ENCODE measurements at places on chromosomes 4 and X.

DNA sequence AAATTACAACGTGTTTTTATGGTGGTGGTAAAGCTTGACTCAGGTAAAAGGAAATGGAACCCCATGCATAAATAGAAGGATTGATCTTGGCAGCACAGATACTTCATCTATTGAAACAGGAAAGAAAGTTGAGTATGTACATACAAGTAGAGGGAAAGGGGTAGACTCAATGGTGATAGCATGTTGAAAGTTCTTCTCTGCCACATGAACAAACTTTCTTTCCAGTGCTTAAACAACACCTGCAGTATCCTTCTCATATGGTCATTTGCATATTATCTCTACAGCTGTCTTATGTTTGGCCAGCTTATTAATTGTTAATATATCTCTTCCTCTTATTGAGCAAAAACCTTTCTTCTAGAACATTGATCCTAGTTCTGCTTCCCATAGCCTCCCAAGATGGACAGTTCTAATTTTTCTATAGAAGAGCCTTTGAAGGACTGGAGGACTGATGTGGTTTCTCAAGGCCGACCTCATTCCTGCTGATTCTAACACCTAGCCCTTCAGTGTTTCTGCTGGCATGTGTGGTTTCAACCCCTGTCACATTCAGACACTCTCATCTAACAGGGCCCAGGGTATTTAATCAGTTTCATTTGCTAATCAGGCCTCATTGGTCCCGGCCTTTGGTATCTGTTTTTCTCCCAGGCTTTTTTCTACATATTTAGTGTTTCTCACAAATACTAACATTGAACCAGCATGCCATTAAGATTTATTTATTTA, 108.1 kb upstream of the SPRY1 start:
- no peaks in the 10 kb centered on the region for H3K27me3 ChIP-seq
- DNase-seq, result no peak
- H3K27ac ChIP-seq, result no peak overlapping the region
- no peaks in the 10 kb centered on the region for H3K4me1 ChIP-seq
- peaks cover 3% of the 10 kb centered on the region for H3K36me3 ChIP-seq

GRCh38 chr4:128277856-128278255, 9.8 kb downstream of the PGRMC2 start:
- H3K4me1 ChIP-seq, result peaks cover 78% of the 10 kb centered on the region
- no peaks in the 10 kb centered on the region for H3K27me3 ChIP-seq
- peaks cover 53% of the 10 kb centered on the region for H3K36me3 ChIP-seq
- no peak overlapping the region for H3K27ac ChIP-seq
- H3K4me3 ChIP-seq, result no peak overlapping the region

GRCh38 chr4:87716371-87717265, 66.5 kb downstream of the DMP1 start:
- no peaks in the 10 kb centered on the region for H3K36me3 ChIP-seq
- H3K27ac ChIP-seq, result no peak overlapping the region
- H3K4me3 ChIP-seq, result no peak overlapping the region
- H3K4me1 ChIP-seq, result no peaks in the 10 kb centered on the region
- no peak for DNase-seq
- peaks cover 8% of the 10 kb centered on the region for H3K27me3 ChIP-seq

DNA sequence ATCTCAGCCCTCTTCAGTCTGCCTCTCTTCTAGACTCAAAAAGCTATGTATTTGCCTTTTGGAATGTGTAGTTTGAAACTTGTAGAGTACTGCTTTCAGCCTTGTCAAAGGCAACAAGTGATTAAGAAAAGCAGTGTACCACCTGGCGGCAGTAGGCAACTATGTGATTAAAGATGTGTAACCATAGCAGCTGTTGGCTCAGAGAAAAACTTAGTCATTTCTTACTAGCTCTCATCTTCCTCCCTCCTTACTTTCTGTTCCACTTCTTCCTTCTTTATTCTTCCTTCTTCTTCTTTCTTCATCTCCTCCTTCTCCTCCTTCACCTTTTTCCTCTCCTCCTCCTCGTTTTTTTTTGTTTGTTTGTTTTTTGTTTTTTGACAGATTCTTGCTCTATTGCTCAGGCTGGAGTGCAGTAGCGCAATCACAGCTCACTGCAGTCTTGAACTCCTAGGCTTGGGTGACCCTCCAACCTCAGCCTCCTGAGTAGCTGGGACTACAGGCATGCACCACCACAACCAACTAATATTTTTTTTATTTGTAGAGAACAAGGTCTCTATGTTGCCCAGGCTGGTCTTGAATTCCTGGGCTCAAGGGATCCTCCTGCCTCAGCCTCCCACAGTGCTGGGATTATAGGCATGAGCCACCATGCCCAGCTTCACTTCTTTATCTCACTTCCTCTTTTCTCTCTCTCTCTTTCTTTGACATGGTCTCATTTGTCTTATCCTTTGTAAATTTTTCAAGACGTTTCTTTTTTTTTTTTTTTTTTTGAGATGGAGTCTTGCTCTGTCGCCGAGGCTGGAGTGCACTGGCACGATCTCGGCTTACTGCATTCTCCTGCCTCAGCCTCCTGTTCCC, 32.6 kb downstream of the ABHD18 start:
- H3K27me3 ChIP-seq, result no peaks in the 10 kb centered on the region
- H3K4me1 ChIP-seq, result no peaks in the 10 kb centered on the region
- peak; percentile 38 for DNase-seq
- H3K4me3 ChIP-seq, result no peak overlapping the region

DNA sequence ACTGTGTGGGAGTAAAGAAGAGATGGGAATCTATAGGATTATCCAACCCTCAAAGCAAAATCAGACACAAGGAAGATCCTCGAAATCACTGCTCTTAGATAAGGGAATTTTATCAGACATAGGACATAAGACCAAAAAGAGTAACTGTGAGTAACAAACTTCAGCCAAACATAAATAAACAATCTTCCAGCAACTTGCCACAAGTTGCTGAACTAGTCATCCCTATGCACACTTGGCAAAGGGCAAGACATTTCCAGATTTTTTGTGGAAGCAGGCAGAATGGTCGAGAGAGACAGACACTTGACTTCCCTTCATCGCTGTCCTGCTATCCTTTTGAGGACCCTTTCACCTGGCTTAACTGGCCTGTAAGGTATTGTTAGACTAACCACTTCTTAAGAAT, 89.6 kb downstream of the KCNIP4 start:
- peaks cover 4% of the 10 kb centered on the region for H3K4me1 ChIP-seq
- H3K4me3 ChIP-seq, result no peak overlapping the region
- H3K36me3 ChIP-seq, result no peaks in the 10 kb centered on the region
- H3K27ac ChIP-seq, result no peak overlapping the region
- DNase-seq, result peak; percentile 55

DNA sequence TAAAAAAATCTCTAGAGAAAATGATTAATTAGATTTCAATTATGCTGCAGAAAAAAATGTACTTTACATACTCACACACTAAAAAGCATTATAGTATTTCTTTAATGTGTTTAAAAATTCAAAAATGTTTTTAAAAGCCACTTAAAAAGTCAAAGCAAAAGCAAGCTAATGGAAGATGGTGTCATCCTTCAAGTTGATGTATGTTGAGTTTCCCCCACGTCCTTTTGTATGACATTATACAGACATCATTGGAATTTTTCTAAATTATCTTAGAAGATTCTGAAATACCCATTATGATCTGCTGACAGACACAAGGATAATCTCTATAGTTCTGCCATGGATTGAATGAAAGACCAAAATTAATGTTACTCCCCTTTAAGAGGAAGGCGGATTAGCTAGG, 393.7 kb upstream of the TENM3 start:
- no peaks in the 10 kb centered on the region for H3K4me1 ChIP-seq
- no peak for DNase-seq
- H3K4me3 ChIP-seq, result no peak overlapping the region
- H3K36me3 ChIP-seq, result no peaks in the 10 kb centered on the region
- no peaks in the 10 kb centered on the region for H3K27me3 ChIP-seq

DNA sequence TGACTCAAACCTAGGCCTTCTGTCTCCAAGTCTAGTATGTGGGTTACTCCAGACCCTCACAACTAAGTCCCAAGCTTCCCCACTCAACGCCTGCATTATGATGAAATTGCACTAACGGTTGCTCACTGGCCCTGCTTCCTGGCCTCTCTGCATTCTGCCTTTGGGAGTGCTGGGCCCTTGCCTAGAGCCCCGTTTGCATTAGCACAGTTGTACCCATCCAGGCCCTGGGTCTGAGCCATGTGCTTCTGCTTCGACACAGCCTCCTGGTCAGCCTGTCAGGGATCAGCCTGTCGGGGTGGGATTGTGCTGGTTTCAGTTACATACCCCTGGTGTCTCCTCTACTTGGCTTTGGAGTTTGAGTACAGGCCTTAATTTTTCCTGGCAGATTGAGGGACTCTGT, 58.4 kb downstream of the DCUN1D4 start:
- peaks cover 67% of the 10 kb centered on the region for H3K36me3 ChIP-seq
- no peaks in the 10 kb centered on the region for H3K27me3 ChIP-seq
- no peak overlapping the region for H3K27ac ChIP-seq

DNA sequence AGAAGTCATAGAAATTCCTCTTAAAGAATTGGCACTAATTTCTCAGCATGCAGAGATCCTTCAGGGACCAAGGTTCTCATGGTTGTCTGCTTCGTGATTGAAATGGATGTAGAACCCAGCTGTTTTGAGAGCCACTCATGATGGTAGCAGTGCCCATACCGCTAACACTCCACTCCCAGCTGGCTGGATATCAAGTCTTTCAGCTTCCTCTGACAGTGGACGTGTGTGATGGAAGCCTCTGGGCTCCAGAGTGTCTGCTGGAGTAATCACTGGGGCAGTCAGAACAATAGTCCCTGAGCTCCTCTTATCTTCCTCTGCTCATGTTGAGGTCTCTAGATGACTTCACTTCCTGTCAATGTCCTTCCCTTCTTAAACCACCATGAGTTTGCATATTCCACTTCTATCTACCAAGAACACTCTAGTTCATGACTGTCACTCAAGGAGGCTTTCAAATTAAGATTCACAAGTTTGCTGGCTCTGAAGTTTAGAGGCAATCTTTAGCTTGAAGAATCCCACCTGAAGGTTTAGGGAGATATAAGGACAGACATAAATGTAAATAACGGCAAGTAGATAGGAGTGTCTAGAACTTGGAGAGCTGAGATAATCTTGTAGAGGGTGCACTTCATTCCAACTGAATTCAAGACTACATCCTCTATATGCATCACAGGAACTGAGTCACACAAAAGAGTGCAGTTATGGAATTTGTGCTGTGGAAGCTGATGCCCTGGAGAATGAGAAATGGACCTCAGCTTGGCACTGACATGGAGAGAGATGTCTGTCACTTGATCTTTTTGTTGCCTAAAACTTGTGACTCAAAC, 64.5 kb upstream of the WDR1 start:
- no peaks in the 10 kb centered on the region for H3K36me3 ChIP-seq
- H3K4me3 ChIP-seq, result peak overlapping the region; percentile 31
- peak overlapping the region; percentile 98 for H3K27ac ChIP-seq
- H3K4me1 ChIP-seq, result peaks cover 55% of the 10 kb centered on the region

- H3K36me3 ChIP-seq, result no peaks in the 10 kb centered on the region
- no peak overlapping the region for H3K4me3 ChIP-seq
- H3K27me3 ChIP-seq, result no peaks in the 10 kb centered on the region
- 0 out of 2 replicates have a peak overlapping the region, but pooled peaks have one; percentile 88 for H3K27ac ChIP-seq
Measured at GRCh38 chr4:76199664-76200211, 13.9 kb downstream of the SCARB2 start.

- peak overlapping the region; percentile 13 for H3K4me3 ChIP-seq
- H3K27me3 ChIP-seq, result no peaks in the 10 kb centered on the region
- H3K4me1 ChIP-seq, result peaks cover 16% of the 10 kb centered on the region
Measured at GRCh38 chr4:145829629-145830395, 108.8 kb downstream of the ZNF827 start.

GRCh38 chr4:118972167-118972566, 83.5 kb downstream of the SYNPO2 start:
- no peak for DNase-seq
- H3K4me3 ChIP-seq, result no peak overlapping the region
- peaks cover 37% of the 10 kb centered on the region for H3K4me1 ChIP-seq
- H3K27ac ChIP-seq, result no peak overlapping the region
- no peaks in the 10 kb centered on the region for H3K36me3 ChIP-seq
- no peaks in the 10 kb centered on the region for H3K27me3 ChIP-seq

- DNase-seq, result no peak
- H3K27ac ChIP-seq, result no peak overlapping the region
- no peaks in the 10 kb centered on the region for H3K36me3 ChIP-seq
- no peak overlapping the region for H3K4me3 ChIP-seq
- H3K27me3 ChIP-seq, result no peaks in the 10 kb centered on the region
- H3K4me1 ChIP-seq, result no peaks in the 10 kb centered on the region
Measured at GRCh38 chr4:84058201-84058600, 440.9 kb downstream of the NKX6-1 start.

GRCh38 chr4:52112411-52112810, 61.3 kb downstream of the SPATA18 start:
- H3K27me3 ChIP-seq, result no peaks in the 10 kb centered on the region
- peaks cover 4% of the 10 kb centered on the region for H3K4me1 ChIP-seq

DNA sequence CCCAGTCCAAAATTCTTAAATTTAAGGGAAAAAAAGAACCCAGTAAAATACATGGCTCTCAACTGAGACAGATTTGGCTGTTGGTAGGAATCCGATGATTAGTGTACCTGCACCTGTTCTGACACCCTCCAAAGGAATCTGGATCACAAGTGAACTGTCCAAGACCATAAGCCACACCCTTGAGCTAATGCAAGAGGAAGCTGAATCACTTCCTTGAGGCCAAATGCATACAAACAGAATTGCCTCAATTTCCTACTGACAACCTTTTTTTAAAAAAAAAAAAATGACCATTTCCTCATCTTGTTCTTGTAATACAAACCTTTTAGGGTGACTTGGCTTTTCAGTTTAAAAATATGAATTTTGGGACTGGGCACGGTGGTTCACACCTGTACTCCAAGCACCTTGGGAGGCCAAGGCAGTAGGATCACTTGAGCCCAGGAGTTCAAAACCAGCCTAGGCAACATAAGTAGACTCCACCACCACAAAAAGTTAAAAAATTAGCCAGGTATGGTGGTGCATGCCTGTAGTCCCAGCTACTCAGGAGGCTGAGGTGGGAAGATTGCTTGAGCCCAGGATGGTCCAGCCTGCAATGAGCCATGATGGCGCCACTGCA, 10.7 kb upstream of the FBXL5 start:
- H3K4me3 ChIP-seq, result no peak overlapping the region
- H3K4me1 ChIP-seq, result peaks cover 15% of the 10 kb centered on the region

DNA sequence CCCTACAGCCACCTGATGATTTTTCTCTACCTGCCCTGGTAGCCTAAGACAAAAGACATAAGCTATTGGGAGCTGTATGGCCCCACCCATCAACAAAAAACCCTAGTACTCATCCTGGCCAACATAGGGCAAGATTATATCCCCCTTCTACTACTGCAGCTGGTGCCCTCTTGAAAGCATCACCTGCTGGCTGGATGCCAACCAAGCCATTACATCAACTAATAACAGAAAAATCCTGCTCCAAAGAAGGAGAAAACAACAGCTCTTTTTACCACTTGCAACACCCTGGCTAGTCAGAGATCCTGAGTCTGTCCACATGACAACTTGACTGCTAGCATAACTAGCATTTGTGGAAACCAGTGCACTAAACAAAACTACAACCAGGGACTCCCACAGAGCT, 43.6 kb upstream of the UPRT start:
- no peak overlapping the region for H3K27ac ChIP-seq
- no peaks in the 10 kb centered on the region for H3K4me1 ChIP-seq
- DNase-seq, result peak; percentile 0
- no peak overlapping the region for H3K4me3 ChIP-seq
- no peaks in the 10 kb centered on the region for H3K36me3 ChIP-seq

GRCh38 chr4:14902342-14902741, 99.9 kb upstream of the CPEB2 start:
- H3K27ac ChIP-seq, result no peak overlapping the region
- H3K4me1 ChIP-seq, result no peaks in the 10 kb centered on the region
- DNase-seq, result no peak
- H3K4me3 ChIP-seq, result no peak overlapping the region
- no peaks in the 10 kb centered on the region for H3K27me3 ChIP-seq
